ENCODE measurements at places on chromosomes 2 and 18.

- no peak for DNase-seq
Measured at GRCh38 chr2:28620291-28620793, 124.5 kb downstream of the PLB1 start.

DNA sequence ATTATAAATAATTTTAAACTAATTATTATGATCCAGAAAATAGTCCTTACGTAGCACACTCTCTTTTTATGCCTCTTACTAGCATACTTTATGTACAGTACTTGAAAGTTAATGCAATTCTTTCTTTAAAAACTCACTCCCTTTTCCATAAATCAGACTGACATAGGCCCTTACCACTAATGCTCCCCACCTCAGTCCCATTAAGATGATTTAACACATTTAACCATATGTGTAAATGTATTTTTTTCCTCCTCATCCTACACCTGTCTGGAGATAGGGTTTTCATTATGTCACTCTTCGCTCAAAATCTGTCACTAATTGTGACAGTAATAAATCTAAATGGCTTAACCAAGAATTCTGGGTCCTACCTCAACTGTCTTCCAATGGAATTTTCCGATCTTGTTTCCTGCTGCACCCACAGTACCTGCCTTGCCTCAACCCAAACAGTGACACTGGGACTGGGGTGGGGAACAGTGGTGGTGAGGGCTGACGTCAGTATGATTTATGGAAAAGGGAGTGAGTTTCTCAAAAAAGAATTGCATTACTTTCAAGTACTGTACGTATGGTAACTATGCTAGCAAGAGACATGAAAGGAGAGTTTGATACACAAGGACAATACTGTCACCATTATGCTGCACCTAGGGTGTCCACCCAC is 25.1 kb downstream of the EFEMP1 start:
- no peak for DNase-seq

GRCh38 chr18:45251236-45251635 is 364.0 kb upstream of the SLC14A2 start:
- no peak for DNase-seq

DNA sequence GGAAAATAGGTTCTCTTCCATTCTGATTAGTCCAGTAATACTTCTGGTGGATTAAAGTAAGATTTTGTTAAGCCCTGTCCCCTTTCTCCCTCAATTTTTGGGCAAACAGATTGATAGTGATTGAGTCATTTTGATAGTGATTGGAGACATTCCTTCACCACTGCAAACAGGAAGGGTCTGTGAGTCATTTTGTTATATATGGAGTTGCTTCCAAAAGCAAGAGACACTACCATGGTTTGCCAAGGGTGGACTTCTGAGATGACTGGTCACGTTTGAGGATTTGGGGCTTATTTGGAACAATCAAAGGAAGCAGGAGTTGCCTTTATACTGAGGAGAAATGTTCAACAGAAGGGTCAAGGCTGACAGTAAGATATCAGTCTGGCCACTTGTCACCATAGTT is 249.9 kb downstream of the PARD3B start:
- DNase-seq = no peak

DNA sequence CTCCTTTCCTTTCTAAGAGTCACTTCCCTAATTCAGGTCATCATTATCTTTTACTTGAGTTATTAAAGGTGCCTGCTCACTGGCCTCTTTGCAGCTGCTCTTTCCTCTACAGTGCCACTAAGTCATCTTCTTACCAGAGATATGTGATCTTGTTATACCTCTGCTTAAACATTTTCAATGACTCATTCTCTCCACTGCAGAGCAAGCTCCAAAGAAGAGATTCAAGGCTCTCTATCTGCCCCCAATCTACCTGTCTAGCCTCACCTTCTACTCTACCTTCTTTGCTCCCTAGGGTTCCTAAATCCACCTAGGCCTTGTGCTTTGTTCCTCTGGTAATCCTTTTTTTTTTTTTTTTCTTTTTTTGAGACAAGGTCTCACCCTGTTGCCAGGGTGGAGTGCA is 3.1 kb downstream of the ARHGEF33 start:
- DNase-seq = no peak

GRCh38 chr2:162686336-162686735 is 152.2 kb downstream of the KCNH7 start:
- DNase-seq = no peak

- DNase-seq = no peak
Measured at GRCh38 chr18:74608681-74609080, 11.0 kb downstream of the ZNF407 start.

DNA sequence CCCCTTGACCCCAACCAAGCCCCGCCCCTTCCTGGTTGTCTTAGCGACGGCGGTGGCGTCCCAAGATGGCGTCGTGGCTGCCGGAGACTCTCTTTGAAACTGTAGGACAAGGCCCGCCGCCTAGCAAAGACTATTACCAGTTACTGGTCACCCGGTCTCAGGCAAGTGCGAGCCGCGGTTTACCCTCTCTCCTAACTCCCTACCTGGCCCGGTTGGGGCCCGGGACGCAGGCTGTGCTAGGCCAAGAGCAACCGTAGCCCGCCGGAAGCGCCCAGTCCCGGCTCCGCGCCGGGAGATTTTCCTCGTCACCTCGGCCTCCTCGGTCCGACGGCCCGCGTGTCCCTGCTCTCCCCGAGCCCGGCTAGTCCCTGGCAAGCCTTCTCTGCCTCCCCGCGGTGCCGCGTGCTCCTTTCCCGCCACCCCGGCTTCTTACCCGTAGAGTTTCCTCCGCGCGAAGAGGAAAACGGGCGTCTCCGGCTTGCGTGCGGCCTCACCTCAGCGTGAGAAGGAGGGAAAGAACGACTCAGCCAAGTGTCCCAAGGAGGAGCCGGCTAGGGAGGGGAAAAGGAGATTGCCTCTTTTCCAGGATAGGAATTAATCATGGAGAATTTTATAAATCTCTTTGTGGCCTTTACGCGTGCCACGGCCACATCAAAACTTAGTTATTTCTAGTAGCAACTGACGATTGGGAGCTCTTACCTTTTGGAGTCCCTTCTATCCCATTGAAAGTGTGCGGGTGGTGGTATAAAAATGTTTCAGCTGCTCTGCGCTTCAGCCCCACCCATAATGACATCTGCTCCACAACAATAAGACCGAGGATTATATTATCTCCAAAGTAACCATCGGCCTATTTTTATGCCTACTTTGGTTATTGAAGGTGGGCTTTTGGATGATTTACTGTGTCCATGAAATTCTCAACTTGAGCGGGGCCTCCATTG is at the start of gene FBXO36:
TSS of gene FBXO36 (plus strand) at position 55 of the 938 bp plus-strand sequence. CDS start at position 66, 11 bp downstream.
- DNase-seq = peak; percentile 84

GRCh38 chr18:33132657-33133056 is 307.9 kb downstream of the CCDC178 start:
- no peak for DNase-seq

DNA sequence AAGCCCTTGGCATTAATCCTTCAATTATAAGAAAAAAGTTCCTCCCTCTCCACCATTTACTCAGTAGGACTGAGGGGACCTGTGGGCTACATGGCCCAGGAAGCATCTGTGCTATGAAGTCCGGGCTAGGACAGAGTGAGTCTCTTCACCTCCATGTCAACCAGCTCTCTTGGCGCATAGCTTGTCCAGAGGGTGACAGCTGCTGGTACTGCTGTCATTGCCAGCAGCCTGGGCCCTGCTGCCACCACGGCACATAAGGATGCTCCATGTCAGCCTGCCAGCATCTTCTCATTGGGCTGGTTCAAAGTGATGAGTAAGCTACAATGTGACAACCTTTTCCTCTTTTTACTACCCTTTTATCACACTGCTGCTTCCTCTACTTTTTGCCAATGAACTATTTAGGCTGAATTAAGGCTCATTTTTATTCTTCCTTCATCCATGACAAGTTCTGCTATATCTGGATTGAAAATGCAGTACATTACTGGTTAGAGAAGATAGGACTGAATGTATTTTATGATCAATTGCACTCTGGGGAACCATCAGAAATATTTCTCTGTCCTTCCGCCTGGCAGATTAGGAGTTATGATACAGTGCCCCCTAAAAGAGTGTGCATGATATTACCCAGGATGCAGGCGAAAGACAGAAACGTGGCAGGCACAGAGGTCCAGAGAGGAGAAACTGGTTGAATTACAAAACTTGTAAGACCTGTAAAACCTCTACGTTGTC is 258.9 kb upstream of the TNP1 start:
- no peak for DNase-seq

DNA sequence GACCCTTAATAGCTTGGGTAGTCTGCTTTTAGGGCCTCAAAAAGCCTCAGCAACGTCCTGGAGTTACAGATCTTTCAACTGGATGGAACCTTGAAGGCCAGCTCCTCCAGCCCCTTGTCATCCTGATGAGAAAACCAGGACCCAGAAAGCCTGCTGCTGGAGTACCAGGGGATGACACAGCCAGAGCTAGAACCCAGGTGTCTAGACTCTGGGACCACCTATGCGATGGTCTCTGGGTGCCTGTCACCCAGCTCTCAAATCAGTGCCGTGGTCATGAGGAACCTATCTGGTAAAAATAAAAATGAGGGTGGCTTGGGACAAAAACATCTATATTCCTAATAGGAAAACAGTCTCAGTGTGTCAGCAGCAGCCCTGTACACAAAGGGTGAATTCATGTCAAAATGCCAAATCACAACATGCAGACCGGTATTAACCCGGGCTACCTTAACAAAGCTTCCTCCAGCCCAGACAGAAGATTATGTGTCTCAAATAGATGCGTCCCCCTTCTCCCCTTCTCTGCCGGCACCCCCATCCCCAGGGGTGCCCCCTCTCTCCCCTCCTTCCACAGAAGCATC is 28.5 kb downstream of the SMAD7 start:
- DNase-seq = no peak

DNA sequence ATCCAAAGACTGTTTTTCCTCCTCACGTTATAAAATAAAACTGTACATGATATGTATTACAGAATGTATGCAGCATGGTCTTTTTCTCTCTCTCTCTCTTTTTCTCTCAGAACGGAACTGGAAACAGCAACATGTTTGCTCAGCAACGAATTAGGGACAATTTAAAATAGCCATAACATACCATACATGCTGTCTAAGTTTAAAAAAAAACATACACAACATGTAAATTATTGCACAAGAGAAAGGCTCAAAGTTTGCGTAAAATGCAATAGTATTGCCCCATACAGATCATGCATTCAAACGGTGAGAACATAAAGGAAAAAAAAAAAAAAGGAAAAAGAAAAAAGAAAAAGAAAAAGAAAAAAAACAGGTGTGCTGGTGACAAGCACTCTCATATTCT is 93.6 kb downstream of the BCL11A start:
- DNase-seq = no peak

DNA sequence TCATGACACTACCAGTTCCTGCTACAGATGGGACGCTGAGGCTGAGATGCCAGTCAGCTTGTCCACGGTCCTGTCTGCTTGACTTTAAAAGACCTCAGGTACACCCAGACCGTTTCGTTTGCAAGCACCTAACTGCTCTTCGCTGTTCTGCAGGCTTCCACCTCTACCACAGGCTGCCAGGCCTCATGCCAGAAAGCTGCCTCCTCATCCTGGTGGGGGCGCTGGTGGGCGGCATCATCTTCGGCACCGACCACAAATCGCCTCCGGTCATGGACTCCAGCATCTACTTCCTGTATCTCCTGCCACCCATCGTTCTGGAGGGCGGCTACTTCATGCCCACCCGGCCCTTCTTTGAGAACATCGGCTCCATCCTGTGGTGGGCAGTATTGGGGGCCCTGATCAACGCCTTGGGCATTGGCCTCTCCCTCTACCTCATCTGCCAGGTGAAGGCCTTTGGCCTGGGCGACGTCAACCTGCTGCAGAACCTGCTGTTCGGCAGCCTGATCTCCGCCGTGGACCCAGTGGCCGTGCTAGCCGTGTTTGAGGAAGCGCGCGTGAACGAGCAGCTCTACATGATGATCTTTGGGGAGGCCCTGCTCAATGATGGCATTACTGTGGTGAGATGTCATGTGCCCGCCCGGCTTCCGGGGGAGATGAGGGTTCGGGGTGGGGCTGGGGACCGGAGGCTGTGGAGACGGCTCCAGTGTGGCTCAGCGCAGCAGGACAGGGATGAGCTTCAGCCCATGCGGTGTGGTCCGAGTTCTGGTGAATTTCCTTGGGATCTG is 5.9 kb downstream of the SLC9A4 start:
- no peak for DNase-seq

DNA sequence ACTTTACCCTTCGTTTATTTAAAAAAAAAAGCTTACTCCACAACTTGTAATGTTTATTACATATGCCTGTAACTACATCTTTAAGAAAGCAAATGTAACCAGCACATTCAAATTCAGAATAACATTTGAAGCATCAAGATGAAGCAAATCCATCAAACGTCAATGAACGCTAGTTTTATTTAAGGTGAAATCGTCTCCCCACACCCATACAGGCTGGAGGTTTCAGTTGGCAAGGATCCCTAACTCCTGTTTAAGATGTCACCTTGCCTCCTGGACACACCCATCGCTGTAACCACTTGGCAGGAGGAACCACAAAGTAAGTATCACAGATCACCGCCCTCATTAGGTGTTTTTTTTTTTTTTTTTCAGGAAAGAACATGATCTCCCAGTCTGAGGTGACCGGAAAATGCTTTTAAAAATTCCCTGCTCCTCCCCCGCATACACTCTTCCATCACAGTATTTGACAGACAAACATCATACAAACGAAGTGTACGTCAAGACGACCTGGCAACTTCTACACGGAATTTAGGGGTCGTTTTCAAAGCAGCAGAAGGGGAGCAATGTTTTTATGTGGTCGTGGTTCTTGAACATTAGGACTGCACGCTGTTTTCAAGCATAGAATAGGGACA is 19.7 kb upstream of the STPG4 start:
- DNase-seq = peak; percentile 52

Data from CD4-positive, alpha-beta T cell treated with Interleukin-4 for 4 hours (primary cell).